Heart left ventricle (tissue), 16 donors: ENCODE measurements at places on chromosomes 2 and 18. TPM values are rescaled to one million over a fixed set of nuclear protein-coding genes. Genes with fewer than 3 reads are reported as not detected.

The PRSS56 gene
- polyA plus RNA-seq = not detected

The TRIM43 gene
- polyA plus RNA-seq = not detected

The GALNT5 gene
- 0.04 TPM for polyA plus RNA-seq

The KIAA2012 gene
- polyA plus RNA-seq = not detected

The ARL6IP6 gene
- polyA plus RNA-seq = 3.8 TPM

The ONECUT2 gene
- under 0.01 TPM for polyA plus RNA-seq

The ZSWIM2 gene
- polyA plus RNA-seq = not detected

The SETBP1 gene
- polyA plus RNA-seq = 1.2 TPM

The LIPG gene
- polyA plus RNA-seq = 7.2 TPM

The SP110 gene
- 7.1 TPM for polyA plus RNA-seq

GRCh38 chr2:74080346-74080745 lies 67.4 kb downstream of the BOLA3 start:
- DNase-seq = no peak

DNA sequence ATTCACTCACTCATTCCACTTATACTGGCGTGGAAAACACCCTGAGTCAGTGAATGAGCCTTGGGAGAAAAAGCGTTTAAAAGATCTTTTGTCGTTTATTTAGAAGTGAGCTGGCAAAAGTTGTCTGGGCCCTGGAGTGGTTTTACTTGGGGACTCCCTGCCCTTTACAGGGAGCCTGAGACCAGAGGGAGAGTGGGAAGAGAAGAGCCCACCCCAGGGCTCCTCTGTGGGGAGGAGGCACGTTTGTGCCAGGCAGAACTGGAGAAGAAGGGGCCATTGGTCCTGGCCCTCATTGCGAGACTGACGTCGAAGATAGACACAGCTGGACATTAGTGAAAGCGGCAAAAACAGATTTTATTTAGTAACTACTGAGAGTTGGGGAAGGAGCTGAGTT lies 25.7 kb downstream of the DCDC2C start:
- DNase-seq = no peak

- DNase-seq = no peak
Measured at GRCh38 chr2:215277944-215278343, 33.9 kb upstream of the ATIC start.

DNA sequence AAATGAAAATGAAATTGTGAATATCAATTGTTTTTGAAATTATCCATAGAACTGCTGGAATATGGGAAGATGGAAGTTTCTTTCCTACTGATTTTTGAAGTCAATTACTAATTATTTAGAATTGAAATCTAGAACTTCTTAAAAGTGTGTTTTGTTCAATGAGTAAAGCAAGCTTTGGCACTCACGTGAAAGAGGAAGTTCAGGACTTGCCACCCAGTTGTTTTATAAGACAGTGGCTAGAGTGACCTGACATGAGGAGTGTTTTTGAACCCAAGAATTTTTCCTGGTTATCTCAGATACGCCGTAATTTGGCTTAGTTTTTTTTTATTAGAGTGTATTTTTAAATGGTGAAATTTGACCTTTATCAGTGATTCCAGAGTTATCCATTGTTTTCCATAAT lies 3.5 kb downstream of the MXD1 start:
- DNase-seq = no peak

- DNase-seq = peak; percentile 42
Measured at GRCh38 chr18:79403723-79404566, 8.2 kb downstream of the NFATC1 start.

GRCh38 chr2:238688193-238689153 lies 159.4 kb upstream of the TWIST2 start:
- no peak for DNase-seq

- DNase-seq = no peak
Measured at GRCh38 chr2:150674283-150674682, 186.8 kb upstream of the RND3 start.

GRCh38 chr2:42060718-42061619 lies 13.1 kb downstream of the PKDCC start:
- peak; percentile 69 for DNase-seq

- DNase-seq = no peak
Measured at GRCh38 chr2:17107151-17107550, 411.1 kb downstream of the RAD51AP2 start.

GRCh38 chr2:171798156-171798820 lies 95.8 kb downstream of the SLC25A12 start:
- DNase-seq = no peak

GRCh38 chr2:211545582-211545981 lies 989.2 kb downstream of the CPS1 start:
- no peak for DNase-seq

GRCh38 chr2:212892193-212892592 lies 259.2 kb downstream of the IKZF2 start:
- no peak for DNase-seq

- no peak for DNase-seq
Measured at GRCh38 chr2:167253025-167253424, 364.7 kb downstream of the XIRP2 start.

DNA sequence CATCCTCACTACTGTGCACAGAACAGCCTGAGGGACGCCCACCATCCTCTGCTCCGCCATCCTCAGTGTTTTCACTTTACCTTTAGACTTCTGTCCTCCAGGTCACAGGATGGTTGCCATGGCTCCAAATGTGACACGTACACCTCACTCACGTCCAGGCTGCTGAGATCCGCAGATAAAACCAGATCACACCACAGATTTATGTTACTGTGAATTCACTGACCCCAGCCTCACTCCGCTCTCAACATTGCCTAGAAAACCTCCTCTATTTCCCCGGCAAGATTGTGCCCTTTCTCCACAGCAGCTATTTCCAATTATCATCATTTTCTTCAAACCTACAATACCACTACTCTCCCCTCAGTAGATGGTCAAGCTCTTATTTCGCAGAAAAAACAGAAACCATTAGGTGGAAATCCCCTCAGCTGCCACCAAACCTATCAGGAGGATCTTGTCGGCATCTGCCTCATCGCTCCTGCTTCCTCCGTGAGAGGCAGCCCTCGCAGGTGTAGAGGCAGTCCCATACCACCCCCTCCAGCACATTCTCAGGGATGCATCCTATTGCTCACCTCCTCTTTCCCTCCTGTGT lies 49.8 kb upstream of the SLC1A4 start:
- DNase-seq = no peak

DNA sequence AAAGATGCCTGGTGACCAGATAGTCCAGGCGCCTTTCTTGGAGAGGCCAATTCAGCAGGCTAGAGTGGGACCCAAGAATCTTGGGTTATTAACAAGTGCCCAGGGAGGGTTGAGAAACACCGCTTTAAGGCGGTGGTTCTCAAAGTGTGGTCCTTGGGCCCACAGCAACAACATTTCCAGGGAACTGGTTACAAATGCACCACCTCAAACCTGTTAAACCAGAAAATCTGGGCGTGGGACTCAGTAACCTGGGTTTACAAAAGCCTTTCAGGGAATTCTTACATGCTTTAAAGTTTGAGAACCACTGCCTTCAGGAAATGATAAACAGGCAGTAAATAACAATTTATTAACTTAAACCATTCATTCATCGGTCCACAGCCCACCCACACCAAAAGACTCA lies 92.5 kb downstream of the SP3 start:
- DNase-seq = no peak

- no peak for DNase-seq
Measured at GRCh38 chr2:234422981-234423431, 73.9 kb downstream of the ARL4C start.

DNA sequence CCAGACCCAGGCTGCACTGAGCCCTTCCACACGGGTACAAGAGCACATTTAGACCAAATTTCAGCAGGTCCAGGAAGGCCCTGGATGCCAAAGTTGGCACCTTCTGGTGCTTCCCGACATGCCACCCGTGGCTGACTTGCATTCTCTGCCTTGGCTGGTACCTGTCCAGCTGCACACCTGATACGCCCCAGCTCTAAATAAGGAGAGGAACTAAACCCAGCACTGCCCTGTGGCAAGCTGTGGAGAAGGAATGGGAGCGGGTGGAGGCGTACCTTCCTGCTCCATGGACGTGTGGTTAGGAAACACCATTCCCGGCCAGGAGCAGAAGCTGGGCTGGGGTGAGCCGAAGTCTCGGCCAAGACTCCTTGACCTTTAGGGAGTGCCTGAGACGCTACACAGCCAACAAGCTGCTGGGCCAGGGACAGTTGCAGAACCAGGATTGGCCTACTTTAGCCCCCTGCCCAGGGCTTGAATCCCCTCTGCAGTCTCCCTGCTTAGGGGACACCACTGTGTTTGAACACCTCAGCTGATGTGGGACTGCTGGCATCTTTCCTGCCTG lies 86.5 kb upstream of the TAF1B start:
- no peak for DNase-seq

- no peak for DNase-seq
Measured at GRCh38 chr2:132757002-132757589, 87.1 kb upstream of the LYPD1 start.

DNA sequence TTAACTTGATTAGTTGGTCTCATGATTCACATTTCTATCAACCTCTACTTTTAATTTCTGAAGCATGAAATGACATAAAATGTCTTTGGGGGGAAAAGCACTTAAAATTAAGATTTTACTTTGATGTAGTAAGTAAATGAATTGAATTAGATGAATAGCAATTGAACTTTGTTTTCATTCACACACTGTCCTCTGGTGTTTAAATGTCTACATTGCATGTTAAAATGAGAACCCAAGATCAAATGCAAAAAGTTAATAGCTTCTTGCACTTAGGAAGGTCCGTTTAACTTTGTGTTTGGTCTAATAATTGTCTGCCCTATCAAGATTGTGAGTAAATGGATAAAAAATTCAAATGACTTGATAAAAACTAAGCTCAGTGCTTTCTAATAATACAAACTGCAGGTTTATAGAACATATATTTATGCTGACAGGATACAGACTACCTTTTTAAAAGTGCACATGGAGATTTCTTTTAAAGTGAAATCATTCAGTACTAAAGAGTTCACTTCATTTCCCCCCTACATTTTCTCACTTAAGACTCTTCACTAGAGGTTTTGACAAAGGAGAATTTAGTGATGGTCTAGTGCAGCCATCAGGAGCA lies 156.2 kb upstream of the NABP1 start:
- no peak for DNase-seq

- DNase-seq = peak; percentile 65
Measured at GRCh38 chr2:231926180-231926741, at the start of gene NPPC. Gene NPPC (minus strand): TSS chr2:231926396. CDS start chr2:231926249, 147 bp downstream.

GRCh38 chr18:56550121-56550520 lies 88.3 kb downstream of the TXNL1 start:
- no peak for DNase-seq

- no peak for DNase-seq
Measured at GRCh38 chr2:207792244-207792785, 22.6 kb upstream of the FZD5 start.

GRCh38 chr2:205706769-205707381 lies 24.6 kb downstream of the NRP2 start:
- DNase-seq = peak; percentile 80

DNA sequence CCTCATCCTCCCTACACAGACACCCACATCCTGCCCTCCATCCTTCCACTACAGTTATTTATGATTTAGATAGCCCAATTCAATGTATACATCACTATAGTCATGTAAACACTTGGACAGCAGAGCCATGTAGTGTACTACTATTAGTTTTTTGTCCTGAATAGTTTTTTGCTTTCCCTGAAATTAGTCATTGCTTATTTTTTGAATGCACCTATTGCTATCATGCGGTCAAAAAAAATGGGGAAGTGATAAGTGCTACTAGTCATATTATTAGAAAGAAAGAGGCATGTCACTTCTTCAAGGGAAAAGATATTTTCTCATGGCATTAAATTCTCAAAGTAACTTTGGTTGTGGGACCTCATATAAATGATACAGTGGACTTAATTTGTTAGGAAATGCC lies 6.8 kb upstream of the GREB1 start:
- no peak for DNase-seq

DNA sequence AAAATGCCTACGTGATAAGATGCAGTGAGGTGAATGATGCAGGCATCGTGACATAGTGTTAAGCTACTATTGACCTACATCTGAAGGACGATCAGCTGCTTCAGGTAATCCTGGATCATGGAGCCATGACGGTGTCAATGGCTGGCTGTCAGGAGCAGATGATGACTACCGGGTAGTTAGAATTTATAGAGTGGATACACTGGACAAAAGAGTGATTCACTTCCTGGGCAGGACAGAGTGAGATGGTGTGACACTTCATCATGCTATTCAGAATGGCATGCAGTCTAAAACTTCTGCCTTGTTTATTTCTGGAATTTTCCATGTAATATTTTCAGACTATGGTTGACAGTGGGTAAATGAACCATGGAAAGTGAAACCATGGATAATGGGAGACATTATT lies 29.5 kb downstream of the METTL8 start:
- DNase-seq = no peak

- DNase-seq = no peak
Measured at GRCh38 chr2:56325661-56326345, 142.0 kb downstream of the CCDC85A start.

DNA sequence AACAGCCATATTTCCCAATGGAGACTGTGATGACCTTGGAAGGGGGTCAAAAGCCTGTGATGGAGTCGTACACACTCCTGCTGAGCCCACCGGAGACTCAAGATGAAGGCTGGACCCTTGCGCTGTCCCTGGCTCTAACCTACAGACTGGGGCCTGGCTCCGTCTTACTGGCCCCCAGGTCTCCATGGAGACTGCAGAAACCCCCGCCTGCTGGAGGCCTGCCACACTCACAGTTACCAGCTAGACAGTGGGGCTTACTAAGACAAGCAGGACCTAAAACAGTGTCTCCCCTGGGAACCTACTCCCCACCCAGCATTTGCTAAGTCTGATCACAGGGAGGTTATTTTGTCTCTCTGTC lies 9.6 kb downstream of the C2orf72 start:
- no peak for DNase-seq

DNA sequence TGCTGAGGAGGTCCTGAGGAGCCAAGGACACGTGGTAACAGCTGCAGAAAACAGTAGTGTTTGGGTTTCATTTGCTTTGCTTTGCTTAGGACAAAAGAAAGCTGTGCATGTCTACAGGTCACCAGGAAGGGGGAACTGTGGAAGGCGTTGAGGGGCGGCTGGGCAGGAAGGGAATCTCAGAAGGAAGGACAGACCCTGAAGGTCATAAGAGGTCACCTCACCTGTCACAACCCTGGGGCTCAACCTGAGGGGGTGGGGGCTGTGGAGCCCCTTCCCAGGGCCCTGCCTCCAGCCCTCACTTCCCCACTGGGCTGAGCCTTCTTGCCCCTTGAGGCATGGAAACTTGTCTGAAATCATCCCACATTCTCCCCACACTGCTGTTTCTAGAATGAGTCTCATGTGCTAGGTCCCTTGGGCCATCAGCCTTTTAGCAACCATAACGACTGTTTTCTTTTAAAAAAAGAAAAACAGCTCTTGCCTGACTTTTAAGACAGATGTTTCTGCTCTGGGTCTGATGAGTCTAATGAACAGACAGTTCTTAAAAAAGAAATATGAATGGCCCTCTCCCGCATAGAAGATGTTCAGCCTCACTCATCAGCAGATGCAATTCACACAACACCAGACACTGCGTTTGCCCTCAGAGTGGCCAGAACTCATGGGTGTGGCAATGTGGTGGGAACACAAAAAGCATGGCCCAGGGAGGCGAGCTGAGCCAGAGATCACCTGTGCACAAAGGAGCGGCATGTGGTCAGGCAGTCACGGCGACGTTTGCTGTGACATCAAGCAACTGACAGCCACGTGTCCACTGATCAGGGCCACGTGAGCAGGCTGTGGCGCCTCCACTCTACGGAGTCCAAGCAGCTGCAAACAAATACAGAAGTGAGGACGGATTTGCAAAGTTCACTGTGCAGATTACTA lies 84.0 kb downstream of the SEPTIN10 start:
- DNase-seq = peak; percentile 27
